SIG-M5 (cell line): ENCODE measurements at places on chromosomes 1 and 21.

DNA sequence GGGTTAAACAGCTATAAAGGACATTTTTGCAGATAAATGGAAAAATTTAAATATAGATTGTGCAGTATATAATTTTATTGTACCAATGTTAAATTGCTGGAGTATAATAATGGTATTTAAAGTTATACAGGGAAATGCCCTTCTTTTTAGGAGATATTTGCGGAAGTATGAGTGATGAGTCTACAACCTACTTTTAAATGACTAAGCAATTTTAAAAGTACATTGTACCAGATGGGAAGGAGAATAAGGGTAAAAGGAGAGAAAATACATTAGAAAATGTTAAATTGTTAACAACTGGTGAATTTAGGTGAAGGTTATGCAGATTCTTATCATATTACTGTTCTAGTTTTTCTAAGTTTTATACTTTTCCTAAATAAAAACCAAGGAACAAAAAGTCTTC lies 91.8 kb downstream of the ZZZ3 start:
- DNase-seq = no peak

- no peak for DNase-seq
These were observed 77.3 kb upstream of the PTGFRN start for GRCh38 chr1:116832308-116832931.

DNA sequence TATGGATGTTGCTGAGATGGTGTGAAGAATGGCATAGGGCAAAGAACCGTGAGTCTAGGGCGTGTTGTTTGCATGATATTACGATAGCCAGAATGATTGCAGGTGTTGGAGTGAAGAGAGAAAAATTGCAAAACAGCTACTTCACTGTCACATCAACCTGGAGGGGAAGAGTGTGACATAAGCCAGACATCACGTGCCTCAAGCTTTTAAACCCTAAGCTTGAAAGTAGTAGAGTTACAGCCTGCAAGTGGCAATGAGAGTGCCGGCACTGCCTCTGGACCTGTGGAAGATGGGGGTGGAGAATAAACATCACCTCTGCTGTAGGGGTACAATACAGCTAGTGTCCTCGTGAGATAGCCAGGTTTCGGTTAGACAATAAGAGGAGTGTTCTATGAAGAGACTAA lies 11.1 kb downstream of the EEIG2 start:
- no peak for DNase-seq

- DNase-seq = no peak
These were observed 178.5 kb upstream of the LYPLAL1 start for GRCh38 chr1:218995091-218995665.

DNA sequence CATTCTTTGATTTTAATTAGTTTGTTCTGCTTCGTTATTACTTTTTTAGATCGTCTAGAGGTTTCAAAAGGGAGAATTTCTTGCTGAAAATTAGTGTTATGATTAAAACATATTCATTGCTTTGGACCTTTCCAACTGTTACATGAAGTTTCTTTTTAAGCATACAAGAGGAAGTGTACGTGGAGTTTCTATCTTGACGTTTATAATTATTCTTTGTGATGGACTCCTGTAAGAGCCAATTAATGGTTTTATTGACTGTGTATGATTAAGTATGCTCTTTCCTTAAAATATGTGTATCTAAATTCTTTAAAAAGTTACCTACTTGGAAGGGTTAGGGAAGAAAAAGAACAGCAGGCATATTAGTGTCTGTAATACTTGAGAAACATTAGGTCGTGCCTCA lies 37.8 kb downstream of the SPEN start:
- DNase-seq = no peak

GRCh38 chr1:195872376-195872775 lies 735.9 kb downstream of the KCNT2 start:
- no peak for DNase-seq

DNA sequence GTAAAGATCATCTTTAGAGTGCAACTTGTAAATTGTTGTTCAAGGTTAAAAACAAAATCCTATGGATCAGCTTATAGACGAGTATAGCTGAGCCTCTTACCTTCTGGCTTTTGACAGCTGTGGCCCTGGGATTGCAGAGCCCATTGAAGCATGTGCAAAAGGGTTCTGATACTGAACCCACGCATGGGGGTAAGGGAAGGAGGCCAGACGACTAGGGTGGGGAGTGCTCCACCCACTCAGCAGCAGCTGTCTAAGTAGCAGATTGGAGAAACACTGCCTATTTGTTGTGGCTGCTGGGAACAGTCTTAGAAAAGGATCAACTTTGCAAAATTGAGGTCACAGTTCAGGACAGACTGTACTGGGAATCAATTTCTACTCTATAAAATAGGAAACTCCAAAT lies 16.1 kb downstream of the CD101 start:
- no peak for DNase-seq

- no peak for DNase-seq
These were observed 128.5 kb downstream of the DNM3 start for GRCh38 chr1:171969813-171970212.

DNA sequence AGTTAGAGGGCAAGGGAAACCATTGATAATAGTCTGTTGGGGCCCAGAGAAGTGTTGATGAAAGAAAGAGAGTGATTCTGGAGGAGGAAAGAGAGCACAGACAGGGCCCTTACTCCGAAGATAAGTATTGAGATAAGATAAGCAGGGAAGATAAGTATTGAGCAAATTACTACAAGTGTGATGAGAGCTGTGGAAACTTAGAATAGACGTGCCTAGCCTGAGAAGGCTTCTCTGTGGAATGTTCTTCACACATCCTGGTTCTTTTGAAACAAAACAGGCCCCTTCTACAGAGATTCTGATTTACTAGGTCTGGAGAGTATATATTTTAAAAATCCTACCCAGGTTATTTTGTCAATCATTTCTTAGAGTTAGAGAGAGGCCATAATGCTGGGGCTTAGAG lies 26.4 kb downstream of the FNBP1L start:
- no peak for DNase-seq

- DNase-seq = no peak
These were observed 130.0 kb downstream of the PROX1 start for GRCh38 chr1:214117780-214118179.

- no peak for DNase-seq
These were observed 30.6 kb upstream of the KCNE2 start for GRCh38 chr21:34333121-34333739.

DNA sequence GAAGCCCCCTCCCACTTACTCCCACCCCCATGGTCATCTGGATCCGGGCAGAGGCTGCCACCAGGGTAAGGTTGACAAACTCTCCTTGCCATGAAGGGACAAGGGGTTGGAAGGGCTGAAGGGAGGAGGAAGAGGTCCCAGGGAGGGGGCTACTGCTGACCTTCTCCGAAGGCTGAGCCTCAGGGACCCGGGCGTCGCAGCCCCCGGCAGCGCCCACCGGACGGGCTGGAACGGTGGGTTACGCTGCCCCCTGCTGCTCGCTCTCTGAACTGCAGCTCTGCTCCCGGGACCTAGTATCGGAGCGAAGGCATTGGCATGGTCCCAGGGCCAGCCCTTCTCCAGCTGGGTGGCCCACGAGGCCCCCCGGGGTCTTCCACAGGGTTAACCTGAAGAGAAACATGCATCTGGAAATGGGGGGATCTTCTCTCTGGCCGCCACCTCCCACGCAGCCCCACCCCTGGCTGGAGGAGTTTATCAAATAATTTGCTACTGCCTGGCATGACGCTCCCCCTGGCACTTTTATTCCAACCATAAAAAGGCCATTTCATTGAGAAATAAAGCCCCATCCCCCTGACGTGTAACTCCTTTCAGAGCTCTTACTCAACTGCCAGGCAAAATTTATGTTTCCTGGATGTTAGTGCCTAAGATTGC lies 70.4 kb upstream of the TARDBP start:
- no peak for DNase-seq

GRCh38 chr1:7667625-7668218 lies 103.4 kb upstream of the VAMP3 start:
- no peak for DNase-seq

DNA sequence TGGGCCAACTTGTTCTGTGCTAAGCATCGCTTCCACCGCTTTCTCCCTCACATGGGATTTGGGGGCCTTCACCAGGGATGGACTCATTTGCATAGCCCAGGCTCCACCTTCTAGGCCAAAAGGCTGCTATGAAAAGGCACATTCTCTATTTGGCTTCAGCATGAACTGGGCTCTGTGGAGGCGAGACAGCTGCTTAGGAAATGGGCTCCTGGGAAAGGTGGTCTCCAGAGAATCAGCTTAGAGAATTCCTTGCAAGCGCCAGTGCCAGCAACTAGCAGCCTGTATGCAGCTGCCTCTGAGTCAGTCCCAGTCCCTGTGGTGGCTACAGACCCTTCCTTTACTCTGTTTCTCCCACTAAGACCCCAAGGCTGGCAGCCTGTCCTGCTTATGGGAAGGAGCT lies 214.5 kb downstream of the HIVEP3 start:
- DNase-seq = no peak
